ENCODE measurements at places on chromosomes 5 and 9. TPM values are rescaled to one million over a fixed set of nuclear protein-coding genes. Genes with fewer than 3 reads are reported as not detected.

The SEC24A gene
- 20.6 TPM for total RNA-seq

The CER1 gene
- total RNA-seq, result not detected

The EGFL7 gene
- 1.00 TPM for total RNA-seq

The IFNB1 gene
- total RNA-seq, result 0.37 TPM

The RNF208 gene
- total RNA-seq, result 5.0 TPM

The PCDHGA5 gene
- total RNA-seq, result 0.30 TPM

The TDRD7 gene
- 13.8 TPM for total RNA-seq

Measured in activated naive CD8-positive, alpha-beta T cell treated with anti-CD3 and anti-CD28 coated beads, Interleukin-2, amount 10 ng/mL, durations not matched to agents 7 days and 5 days (primary cell).